Fibroblast of upper back skin (primary cell): ENCODE measurements at places on chromosomes 3 and 15.

- DNase-seq = no peak
Measured at GRCh38 chr3:127150513-127151250, 42.2 kb upstream of the PRR23E start.

DNA sequence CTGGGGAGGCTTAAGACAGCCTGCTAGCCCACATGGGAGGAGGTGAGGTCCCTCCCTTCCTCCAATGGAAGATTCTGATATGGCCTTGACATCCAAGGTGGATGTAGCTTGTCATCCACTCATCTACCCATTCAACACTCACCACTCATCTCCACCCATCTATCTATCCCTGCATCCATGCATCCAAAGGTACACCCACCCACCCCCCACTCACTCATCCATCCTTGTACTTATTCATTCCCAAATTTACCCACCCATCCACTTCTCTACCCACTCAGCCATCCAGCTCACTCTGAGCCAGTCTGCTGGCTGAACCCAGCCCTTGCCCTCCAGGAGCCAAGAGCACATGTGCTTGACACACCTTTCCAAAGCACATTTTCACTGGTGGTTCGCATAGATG lies 189.7 kb downstream of the TLE3 start:
- DNase-seq = no peak

DNA sequence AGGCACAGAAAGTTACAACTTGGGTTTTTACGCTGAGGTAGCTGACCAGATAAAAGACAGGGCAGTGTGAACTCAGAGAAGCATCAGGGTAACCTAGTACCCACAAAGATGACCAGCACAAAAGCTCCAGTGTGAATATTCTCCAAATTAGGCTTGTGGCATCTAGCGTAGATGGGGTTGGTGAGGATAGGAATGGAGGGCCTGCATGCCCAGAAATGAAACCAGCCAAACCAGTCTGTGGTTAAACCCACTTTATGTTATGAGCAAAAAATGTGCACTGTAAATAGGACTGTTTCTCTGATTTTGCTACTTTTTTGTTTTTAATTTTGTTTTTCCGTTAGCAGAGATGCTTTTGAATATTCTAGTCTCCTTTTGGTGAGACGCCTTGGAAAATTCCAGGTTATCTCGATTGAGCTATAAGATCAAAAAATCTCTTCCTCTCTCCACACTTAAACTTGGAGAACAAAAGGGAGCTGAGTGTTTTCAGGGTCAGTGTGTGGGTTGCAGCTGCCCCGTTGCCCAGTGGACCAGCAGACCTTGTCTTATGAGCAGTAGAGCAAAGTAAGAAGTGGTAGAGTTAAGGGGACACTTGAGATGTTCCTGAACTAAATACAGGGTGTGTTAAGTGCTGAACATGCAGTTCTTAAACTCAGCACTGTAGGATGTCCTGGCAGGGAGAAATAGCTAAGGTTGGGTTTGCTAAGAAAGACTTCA lies 132.9 kb downstream of the C3orf38 start:
- no peak for DNase-seq

- DNase-seq = no peak
Measured at GRCh38 chr3:39937315-39937714, 127.9 kb downstream of the MYRIP start.
